ENCODE measurements at places on chromosomes 16 and 17.

DNA sequence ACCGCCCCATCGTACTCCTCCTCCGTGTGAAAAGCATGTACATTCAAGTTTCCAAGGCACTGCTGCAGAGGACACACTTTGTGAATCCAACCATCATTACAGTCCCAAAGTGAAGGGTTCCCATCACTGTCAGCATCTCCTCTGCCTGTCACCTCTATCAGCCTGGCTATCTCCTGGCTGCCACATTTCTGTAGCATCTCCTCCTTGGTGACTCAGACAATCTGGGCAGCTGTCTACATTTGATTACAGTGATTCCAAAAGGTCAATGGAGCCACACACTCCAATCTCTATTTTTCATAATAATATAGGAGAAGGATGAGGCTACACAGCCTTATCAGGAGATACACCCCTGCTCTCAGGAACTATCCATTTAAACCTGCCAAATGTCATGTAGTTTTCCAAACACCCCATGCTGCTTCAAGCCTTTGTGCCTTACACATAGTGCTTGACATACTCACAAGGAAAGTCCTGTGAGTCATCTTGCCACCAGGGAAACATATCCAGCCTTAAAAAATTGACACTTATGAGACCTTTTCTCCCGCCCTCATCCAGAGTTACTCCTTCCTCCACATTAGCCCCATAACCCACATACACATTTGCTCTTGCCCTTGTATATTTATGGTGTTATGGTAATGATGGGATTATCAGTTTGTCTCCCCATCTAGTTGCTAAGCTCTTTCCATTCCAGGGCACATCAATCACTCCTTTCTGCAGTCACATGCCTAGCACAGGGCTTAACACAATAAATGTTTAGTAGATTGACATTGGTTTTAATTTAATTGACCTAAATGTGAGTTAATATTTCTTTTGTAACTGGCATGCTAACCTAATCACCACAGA lies 250.1 kb upstream of the CDH5 start:
- H3K27ac ChIP-seq = no peak overlapping the region
- no peak overlapping the region for H3K4me3 ChIP-seq
- H3K27me3 ChIP-seq = no peaks in the 10 kb centered on the region
- no peaks in the 10 kb centered on the region for H3K36me3 ChIP-seq
- no peaks in the 10 kb centered on the region for H3K4me1 ChIP-seq

- H3K36me3 ChIP-seq = peaks cover 82% of the 10 kb centered on the region
- H3K27me3 ChIP-seq = no peaks in the 10 kb centered on the region
- no peak for DNase-seq
- no peaks in the 10 kb centered on the region for H3K4me1 ChIP-seq
- H3K4me3 ChIP-seq = no peak overlapping the region
- peak overlapping the region; percentile 22 for H3K27ac ChIP-seq
Measured at GRCh38 chr17:42476411-42476810, 17.7 kb downstream of the ATP6V0A1 start.

DNA sequence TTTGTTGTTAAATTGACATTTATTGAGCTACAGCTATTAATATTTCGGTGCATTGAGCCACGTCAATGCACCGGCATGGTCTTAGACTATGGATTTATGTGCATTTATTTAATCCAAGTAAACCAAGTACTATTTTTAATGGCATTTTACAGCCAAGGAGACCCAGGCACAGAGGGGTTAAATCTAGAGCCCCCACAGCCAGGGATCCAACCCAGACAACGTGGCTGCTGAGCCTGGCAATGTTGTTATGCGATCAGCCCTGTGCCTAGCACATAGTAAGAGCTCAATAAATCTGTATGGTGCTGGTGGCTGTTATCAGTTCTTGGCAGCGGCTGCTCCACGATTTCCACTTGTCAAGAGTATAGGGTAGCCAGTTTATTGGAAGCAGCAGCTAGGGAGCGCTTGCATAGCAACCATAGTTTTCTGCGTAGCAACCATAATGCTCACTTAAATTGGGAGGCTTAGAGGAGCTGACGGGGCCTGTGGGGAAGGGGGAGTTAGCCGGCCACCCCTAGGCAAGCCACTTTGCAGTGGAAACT lies 541 bp upstream of the RBBP6 start:
- DNase-seq = no peak
- peak overlapping the region; percentile 97 for H3K27ac ChIP-seq
- H3K4me1 ChIP-seq = peaks cover 8% of the 10 kb centered on the region

- H3K4me3 ChIP-seq = no peak overlapping the region
- no peak overlapping the region for H3K27ac ChIP-seq
- H3K4me1 ChIP-seq = no peaks in the 10 kb centered on the region
Measured at GRCh38 chr16:29656688-29657523, 6.1 kb upstream of the SPN start.

GRCh38 chr17:64289741-64290141 lies 26.7 kb upstream of the TEX2 start:
- no peaks in the 10 kb centered on the region for H3K4me1 ChIP-seq
- no peaks in the 10 kb centered on the region for H3K27me3 ChIP-seq
- no peak for DNase-seq
- no peak overlapping the region for H3K27ac ChIP-seq
- no peaks in the 10 kb centered on the region for H3K36me3 ChIP-seq

DNA sequence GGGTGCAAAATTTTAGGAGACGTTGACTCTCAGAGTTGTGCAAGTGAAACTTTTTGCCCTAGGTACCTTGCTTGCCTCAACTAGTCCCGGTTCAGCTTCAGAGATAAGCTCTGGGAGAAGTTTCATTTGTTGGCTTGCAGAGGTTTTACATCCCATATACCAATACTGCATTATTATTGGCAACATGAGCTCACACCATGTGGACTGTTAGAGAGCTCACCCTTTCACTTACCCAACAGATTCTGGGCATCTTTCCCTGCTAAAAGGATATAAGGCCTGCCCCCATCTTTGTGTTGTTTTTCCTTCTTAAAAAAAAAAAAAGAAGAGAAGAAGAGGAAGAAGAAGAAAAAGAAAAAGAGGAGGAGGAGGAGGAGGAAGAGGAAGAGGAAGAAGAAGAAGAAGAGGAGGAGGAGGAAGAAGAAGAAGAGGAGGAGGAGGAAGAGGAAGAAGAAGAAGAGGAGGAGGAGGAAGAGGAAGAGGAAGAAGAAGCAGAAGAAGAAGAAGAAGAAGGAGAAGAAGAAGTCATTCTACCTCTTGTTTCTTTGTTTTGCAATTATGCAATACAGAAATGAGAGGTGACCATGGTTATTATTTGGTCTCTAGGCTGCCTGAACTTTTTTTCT lies 292.6 kb upstream of the IRX3 start:
- H3K36me3 ChIP-seq = no peaks in the 10 kb centered on the region
- no peak overlapping the region for H3K27ac ChIP-seq
- H3K27me3 ChIP-seq = no peaks in the 10 kb centered on the region
- no peaks in the 10 kb centered on the region for H3K4me1 ChIP-seq
- H3K4me3 ChIP-seq = no peak overlapping the region
